NCI-H460 (cell line): ENCODE measurements at places on chromosomes 5 and 9. TPM values are rescaled to one million over a fixed set of nuclear protein-coding genes. Genes with fewer than 3 reads are reported as not detected.

TEX48 gene
- total RNA-seq: not detected in 2 replicates

DOCK2 gene
- 0.79 and 0.87 TPM in 2 replicates for total RNA-seq

MAMDC2 gene
- not detected in 2 replicates for total RNA-seq

OR1J2 gene
- 0.22 TPM in 1 of 2 replicates, not detected in the other for total RNA-seq

GRM6 gene
- not detected in 2 replicates for total RNA-seq

PRR16 gene
- 1.1 and 1.4 TPM in 2 replicates for total RNA-seq

RHOBTB3 gene
- 148 and 149 TPM in 2 replicates for total RNA-seq

EPB41L4B gene
- 23.1 and 24.5 TPM in 2 replicates for total RNA-seq

PAEP gene
- 2.9 and 3.7 TPM in 2 replicates for total RNA-seq

ANKRD55 gene
- total RNA-seq: not detected in 2 replicates

WDR38 gene
- total RNA-seq: not detected in 2 replicates

DNA sequence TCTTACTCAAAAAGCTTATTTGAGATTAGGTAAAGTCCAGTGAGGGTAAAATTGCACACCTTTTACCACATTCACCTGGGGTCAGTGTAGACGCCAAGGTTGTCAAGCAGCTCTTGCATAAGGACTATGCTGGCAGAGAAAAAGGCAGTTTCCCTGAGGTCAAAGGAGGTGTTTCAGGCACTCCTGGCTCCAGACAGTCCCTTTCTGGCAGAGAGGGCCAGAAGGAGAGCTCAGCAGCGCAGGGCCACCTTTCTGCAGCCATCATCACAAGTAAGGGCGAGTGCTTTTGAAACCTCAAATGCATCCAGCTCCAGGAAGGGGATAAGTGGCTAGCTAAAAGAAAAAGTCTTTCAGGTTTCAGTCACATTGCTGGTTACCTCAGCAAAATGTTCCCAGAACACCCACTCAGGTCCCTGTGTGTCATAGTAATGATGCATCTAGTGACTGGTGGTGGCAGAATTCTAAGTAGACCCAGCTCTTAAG, 16.7 kb upstream of the IL13 start:
- no peak for DNase-seq

DNA sequence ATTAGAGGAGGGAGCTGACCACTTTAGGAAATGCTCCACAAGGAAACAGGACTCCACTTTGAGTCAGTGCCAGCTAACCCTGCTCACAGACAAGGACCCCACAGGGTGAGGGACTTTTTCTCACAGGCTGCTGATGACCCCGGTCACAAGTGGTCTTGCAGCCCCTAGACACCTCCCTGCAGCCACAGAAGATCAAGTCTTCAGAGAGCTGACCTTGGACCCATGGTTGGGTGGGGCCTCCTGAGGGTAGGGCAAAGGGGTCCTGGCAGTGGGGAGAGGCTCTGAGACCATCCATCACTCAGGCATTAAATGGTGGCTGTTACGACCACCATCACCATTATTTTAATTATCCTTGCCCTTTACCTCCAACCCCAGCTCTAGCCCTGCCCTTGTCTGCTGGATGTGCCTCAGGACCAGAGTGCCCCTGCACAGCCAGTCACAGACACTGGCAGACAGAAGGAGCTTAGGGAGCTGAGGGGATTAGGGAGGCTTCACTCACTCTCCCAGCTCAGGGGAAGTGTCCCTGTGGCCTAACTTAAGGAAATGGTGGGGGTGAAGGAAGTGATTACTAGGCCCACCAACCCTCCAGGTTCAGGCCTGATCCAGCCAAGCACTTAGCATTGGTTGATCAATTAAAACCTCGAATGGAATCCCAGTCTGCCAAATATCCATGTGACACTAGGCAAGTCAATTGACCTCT, 1.6 kb downstream of the ACSL6 start:
- no peak for DNase-seq

DNA sequence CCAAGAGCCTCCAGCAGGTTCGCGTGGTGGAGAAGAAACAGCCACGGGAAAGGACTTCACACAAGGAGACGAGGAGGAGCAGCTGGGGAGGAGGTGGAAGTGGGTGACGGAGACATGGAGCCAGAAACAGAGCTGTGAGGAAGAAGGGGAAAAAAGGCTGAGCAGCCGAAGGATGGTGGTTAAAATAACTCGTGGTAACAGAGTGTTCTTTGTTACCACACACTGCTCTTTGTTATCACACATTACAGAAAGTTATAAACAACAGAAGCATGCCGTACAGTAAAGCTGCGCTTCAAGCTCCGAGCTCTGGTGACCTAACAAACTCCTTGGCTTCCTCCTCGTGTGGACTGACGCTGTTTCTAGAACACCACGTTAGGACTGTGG, 215.4 kb downstream of the GLIS3 start:
- DNase-seq: no peak

- DNase-seq: no peak
Measured at GRCh38 chr9:76441551-76442322, 17.2 kb upstream of the GCNT1 start.

DNA sequence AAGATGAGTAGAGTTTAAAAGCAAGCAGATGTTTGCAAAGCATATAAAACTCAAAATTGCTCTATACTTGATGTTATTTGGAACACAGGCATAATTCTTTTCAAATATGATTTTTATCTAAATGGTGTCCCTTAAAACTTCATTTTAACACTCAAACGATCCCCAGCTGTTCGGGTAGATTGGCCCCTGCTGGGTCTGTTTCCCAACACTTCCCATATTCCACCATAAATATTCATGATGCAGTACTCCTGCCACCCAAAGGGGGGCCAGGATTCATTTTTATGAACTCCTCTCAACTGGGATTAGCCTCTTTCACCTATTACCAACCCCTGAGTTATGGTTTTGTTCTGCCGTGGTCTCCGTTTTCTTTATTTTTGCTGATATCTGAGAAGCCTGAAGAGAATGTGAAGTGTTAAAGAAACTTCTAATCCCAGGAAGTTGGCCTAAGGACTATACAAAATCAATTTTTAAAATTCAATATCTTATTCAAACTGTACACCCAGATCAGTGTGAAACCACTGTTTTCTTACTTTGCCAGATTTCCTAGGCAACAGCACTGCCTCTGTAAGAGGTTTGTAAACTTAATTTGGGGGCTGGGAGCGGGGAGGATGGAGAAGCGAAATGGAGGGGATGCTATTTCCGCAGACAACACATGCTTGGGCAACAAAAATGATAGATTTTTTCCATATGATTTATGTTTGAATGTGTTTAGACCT, 384.1 kb downstream of the DMRT2 start:
- DNase-seq: no peak

- DNase-seq: no peak
Measured at GRCh38 chr9:93976973-93977372, 21.8 kb upstream of the BARX1 start.

- no peak for DNase-seq
Measured at GRCh38 chr9:96493757-96494156, 43.8 kb downstream of the HABP4 start.

- DNase-seq: no peak
Measured at GRCh38 chr9:36911601-36912412, 122.3 kb downstream of the PAX5 start.

DNA sequence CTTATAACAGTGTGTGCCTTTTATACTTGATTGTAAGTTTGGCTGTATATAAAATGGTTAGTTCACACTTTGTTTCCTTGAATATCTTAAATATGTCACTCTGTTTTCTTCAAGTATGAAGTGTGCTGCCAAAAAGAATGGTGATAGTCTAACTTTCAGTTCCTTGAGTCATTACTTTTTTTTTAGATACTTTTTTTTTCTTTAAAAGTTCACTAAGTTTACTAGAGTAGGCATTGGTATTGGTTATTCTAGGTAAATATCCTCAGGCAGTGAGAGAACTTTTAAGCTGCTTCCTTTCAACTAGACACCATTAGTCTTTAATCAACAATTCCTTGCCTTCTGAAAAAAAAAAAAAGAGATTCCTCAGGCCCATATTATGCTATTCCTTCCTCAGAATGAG, 41.9 kb downstream of the SPEF2 start:
- no peak for DNase-seq

DNA sequence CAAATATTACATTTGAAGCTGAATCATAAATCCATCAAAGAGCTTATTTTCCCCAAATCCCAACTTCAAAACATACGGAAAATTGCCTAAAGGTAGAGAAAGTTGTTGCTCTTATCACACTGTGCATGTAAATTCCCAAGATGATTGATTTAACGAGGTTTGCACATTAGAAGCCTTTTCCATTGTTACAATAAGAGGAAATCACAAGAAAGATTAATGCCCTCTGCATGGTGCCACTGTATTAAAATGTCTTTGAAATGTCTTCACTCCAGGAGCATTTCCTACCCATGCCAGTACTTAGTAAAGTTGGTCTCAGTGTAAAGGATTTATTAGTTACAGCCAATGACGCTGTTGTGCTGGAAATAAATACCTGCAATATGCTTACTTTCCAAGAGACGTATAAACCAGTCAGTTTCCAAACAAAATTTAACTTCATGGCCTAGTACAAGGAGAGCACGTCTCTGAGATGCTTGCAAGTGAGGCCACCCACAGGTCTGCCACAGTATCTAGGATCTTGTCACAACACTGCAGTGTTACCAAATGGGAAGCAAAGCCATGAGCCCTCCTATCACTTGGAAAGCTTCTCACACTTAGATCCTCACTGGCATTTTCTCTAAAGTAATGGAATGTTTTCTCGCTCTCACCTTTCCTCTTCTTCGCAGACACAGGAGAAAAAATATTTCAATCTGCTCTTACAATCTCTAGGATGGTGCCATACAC, 112.4 kb downstream of the CETN3 start:
- no peak for DNase-seq

DNA sequence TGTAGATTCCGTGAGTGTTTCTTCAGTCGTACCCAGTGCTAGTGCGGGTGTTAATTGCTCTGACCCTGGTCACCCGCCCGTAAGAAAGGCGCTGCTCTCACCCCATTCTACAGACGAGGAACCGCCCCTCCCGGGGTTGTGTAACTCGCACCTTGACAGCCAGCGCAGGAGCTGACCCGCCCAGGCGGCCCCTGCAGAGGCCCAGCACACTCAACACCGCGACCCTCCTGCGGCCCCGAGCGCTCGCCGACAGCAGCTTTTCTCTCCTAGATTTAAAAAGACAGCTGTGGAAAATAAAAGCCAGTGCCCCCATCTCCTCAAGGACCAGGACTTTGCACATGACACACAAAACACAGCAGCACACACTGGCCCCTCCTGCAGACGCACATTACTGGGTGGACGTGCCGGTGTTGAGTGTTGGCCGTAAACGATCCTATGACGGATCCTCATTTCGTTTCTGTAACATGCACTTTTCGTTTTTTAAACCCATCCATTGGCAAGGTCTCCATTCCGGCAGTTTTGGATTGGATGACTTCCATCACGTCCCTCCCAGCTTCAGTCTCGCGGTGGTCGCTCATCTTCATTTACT, 22.9 kb downstream of the OR2V2 start:
- no peak for DNase-seq

DNA sequence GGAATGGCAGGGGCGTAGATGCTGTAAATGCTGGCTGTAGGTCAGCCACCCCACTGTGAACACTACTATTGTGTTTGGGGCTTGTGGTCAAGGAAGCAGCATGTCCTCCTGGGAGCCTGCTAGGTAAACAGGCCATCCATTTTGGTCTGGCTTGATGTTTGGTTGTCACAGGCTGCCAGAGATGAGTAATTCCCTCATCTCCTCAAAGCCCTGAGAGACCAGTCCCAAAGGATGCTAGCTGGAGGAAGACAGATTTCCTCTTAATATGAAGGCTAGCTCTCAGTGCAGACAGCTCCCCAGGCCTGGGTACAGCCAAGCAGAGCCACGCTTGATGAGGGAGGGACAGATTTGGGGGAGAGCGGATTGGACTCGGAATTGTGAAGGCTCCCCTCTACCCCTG, 72.5 kb upstream of the MAP1B start:
- DNase-seq: no peak

- DNase-seq: no peak
Measured at GRCh38 chr9:74122661-74123060, 374.5 kb upstream of the RORB start.

- no peak for DNase-seq
Measured at GRCh38 chr9:2872931-2873323, 29.0 kb upstream of the PUM3 start.

GRCh38 chr9:135249711-135250110, 162.2 kb downstream of the OLFM1 start:
- DNase-seq: no peak

GRCh38 chr9:114805670-114806525, at the start of gene TNFSF15:
TSS of gene TNFSF15 (minus strand) at chr9:114806039. CDS start at chr9:114806012, 27 bp downstream.
- no peak for DNase-seq

GRCh38 chr9:42388846-42389245, 205.4 kb downstream of the SPATA31A6 start:
- no peak for DNase-seq

DNA sequence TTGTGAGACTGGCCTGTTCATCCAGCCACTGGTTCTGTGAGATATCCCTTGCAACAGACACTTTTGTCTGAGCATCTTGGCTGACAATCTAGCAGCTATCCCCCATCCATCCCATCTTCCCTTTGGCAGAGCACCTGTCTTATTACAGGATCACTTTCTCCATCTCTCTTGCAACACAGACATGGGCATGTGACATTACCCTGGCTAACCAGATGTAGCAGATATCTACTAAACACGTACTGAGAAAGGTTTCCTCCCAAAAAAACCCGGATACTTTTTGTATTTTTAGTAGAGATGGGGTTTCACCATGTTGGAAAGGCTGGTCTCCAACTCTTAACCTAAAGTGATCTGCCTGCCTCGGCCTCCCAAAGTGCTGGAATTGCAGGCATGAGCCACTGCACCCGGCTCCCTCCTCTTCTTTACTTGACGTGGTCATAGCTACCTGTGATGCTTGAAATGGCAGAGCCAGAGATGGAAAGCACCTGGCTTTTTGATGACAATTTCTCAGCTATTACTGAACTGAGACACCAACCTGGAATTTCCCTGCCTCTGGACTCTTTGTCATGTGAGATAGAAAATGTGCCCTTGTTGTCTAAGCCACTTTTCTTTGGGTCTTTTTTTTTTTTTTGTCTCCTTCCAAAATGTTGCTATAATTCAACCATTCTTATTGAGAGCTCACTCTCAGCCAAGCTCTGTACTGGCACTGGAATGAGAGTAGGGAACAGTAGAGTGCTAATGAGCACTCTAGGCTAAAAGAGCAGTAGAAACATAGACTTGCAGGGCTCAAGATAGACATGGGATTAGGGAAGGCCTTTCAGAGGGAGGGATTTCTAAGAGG, 32.6 kb downstream of the FNBP1 start:
- no peak for DNase-seq

- no peak for DNase-seq
Measured at GRCh38 chr9:37693260-37693659, 42.5 kb downstream of the FRMPD1 start.

- peak; percentile 16 for DNase-seq
Measured at GRCh38 chr9:131839281-131840084, 99.6 kb upstream of the RAPGEF1 start.
